Dorsolateral prefrontal cortex (tissue), 122 donors: ENCODE measurements at places on chromosomes 1 and 21.

DNA sequence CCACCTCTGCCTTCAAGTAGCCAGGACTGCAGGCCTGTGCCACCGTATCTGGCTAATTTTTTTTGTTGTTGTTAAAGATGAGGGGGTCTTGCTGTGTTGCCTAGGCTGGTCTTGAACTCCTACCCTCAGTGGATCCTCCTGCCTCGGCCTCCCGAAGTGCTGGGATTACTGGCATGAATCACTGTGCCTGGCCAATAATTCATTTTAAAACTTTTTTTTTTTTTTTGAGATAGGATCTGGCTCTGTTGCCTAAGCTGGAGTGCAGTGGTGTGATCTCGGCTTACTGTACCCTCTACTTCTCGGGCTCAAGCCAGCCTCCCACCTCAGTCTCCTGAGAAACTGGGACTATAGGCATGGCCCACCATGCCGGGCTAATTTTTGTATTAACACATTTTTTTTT is 3.5 kb downstream of the CDC73 start:
- no peak for DNase-seq

GRCh38 chr1:8443558-8444194 is 125.8 kb downstream of the SLC45A1 start:
- DNase-seq, result no peak

DNA sequence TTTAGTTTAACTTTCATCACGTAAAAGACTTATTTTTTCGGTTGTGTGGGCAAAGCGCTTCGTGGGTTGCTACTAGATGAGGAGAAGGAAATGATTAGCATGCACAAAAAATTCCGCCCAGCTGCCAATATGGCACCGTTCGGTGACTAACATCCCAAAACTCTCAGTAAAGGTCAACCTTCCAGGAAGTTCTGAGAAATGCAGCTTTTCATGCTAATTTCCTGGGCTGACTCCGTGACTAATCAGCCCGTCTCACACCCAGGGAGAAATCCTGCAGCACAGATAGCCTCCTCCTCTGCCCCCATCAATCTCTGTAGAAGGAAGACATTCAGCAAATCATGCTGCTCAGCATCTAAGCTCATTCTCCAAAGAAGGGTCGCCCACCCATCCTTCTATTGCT is 34.1 kb downstream of the TMCO4 start:
- DNase-seq, result no peak

DNA sequence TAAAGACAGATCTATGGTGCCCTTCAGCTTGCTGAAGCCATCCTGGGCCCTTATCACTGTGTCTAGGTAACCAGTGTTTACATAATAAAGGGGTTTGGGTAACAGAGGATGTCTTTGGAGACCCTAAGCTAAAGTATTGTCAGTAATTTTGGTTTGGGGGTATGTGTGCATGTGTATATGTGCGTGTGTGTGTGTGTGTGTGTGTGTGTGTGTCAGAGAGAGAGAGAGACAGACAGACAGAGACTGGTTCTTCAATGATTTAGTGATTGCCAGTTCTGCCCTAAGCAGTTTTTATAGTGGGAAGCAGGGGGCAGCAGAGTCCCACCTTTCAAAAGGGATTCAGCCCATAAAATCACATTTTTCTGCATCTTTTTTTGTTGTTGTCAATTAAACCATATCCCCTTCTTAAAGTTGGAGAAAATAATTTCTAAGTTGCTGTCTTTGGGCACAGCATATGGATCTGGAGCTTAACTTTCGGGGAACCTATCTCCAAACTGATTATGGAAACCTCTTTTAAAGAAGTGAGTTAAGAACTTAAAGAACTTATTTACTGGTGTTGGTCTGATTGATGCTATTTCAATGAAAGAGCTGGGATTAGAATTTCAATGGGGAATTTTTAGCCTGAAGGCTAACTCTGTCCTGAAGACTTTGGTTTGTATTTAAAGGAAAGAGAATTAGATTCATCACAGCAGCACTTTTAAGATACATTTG is 51.1 kb downstream of the ZNF326 start:
- DNase-seq, result no peak

DNA sequence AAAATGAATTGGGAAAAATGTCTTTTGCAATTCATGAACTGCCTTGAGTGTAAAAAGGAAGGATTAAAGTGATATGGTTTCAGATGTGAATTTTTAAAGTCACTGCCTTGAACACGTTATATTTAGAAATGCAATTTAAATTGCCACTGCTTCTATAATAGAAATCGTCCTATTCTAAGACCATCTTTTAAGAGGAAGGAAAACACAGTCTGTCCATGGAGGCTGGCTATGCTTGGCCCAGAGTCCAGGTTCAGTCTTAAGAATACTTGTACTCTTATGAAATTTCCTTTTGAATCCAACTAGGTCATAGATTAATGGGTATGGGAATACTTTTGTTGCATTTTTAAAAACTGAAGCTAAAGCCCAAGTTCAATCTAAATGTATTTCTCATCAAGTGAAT is 86.0 kb downstream of the PCNX2 start:
- DNase-seq, result no peak

DNA sequence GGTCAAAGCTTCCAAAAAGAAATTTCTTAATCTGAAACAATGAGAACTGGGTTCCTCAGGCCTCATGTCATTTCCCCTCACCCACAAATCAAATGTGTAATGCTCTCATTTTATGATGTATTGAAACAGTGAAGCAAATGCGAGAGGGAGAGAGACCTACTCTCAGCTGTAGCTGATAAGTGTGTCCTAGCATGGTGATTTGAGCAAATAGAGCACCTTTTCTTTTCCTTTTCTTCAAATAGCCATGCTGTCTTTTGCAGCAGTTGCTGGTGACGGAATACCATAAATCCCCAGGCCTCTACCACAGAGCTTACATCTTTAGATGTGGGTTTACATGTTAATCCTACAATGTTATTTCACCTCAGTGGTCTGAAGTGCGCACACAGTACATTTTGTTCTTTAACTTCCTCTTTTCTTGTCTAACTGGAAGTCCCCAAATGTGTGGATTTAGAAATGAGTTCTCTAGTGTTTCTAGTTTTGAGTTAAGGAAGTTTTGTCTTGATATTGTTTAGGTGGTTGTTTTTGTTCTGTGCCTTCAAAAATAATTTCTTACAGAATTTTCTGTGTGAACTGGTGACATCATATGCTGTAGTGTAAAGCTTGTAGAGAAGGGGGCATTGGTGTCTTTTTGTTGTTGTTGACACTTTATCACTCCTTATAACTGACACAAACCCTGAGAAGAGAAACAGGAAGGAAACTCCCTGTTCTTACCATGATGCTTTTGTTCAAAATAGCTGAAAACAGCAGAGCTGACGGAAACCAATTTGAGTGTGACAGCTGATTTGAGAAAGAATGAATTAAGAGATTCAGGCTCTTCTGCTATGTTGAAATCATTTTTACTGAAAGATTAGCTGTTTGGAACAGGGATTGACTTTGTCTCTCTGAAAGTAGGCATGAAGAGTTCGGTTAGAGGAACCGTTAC is 12.2 kb downstream of the SMAP2 start:
- DNase-seq, result no peak

GRCh38 chr21:46171585-46171984 is 12.7 kb downstream of the SPATC1L start:
- no peak for DNase-seq
